ENCODE measurements at places on chromosomes 4 and X.

- DNase-seq, result peak; percentile 52
Observed at GRCh38 chr4:30754021-30754420, 33.9 kb downstream of the PCDH7 start.

GRCh38 chr4:81360737-81361136 is 111.0 kb downstream of the RASGEF1B start:
- DNase-seq, result no peak

DNA sequence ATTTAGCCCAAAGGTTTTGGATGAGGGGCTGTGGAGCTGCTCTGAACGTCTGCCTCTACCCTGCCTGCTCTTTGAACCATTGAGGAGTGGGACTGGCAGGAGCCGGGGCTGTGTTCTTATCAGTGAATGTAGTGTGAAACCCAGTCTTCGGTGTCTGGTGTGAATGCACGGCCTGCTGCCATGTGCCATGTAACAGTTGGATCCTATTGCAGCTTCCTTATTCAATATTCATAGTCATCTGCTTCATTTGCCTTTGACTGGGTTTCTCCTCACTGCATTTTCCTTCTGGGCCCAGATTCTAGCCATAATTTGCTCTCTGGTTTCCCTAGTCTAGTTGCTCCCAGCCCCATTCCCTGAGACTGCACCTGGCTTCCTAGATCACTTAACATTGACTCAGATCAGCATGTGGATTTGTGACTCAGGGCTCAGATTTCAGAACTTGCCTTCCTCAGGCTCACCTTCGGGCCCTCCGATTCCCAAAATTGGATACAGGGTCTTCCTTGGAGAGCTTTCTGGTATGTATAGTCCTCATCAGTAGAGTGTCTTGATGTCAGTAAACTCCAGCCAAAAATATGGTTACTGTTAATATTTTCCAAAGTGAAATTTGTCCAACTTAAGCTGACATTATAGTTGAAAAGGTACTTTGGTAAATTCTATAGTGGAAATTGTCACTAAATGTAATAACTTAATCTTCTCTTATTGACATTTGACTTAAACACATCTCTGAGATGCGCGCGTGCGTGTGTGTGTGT is 94.0 kb upstream of the DDIT4L start:
- DNase-seq, result no peak

DNA sequence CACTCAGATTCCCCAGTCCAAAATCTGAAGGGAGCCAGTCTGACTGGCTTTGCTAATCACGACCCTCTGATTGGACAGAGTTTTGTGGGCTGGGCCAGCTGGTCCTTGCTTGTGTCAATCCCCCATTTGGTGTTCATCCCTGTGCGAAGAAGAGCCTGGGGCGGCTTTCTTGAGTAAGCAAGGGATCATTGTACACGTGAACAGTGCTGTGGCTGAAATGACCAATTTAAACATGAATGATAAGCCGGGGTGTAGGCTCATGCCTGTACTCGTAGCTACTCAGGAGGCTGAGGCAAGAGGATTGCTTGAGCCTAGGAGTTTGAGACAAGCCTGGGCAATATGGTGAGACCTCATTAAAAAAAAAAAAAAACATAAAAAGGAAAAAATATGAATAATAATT is 379.1 kb downstream of the RAPGEF2 start:
- DNase-seq, result no peak

- DNase-seq, result no peak
Observed at GRCh38 chr4:151659601-151660364, 101.0 kb downstream of the GATB start.

GRCh38 chr4:13515268-13515667 is 29.0 kb downstream of the NKX3-2 start:
- no peak for DNase-seq

All from PC-9 (cell line).